ENCODE measurements at places on chromosomes 1 and 21.

- DNase-seq, result no peak
These were observed 98.8 kb downstream of the MTR start for GRCh38 chr1:236893626-236894545.

DNA sequence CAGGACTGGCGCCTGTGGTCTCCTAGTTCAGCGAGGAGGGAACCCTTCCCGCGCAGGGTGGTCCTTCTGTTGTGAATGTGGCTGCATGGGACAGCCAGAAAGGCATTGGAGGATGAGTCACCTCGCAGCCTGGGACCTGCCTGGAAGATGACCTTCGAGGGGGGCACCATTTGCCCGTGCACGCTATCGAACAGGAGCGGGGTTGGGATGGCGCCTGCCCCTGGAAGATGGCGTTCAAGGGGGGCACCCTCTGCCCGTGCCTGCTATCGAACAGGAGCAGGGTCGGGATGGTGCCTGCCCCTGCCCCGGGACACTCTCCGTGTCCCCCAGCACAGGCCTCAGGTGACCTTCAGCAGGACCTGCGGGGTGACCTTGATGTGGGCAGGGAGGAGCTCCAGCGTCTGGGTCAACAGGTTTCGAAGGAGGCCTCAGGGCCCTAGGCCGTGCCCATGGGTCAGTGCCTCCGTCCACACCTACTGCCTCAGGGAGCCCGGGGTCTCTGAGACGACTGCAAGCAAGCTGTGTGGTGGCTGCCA, 1.7 kb upstream of the ACTRT2 start:
- no peak for DNase-seq

- no peak for DNase-seq
These were observed 187.3 kb downstream of the RYR2 start for GRCh38 chr1:237229333-237229732.

DNA sequence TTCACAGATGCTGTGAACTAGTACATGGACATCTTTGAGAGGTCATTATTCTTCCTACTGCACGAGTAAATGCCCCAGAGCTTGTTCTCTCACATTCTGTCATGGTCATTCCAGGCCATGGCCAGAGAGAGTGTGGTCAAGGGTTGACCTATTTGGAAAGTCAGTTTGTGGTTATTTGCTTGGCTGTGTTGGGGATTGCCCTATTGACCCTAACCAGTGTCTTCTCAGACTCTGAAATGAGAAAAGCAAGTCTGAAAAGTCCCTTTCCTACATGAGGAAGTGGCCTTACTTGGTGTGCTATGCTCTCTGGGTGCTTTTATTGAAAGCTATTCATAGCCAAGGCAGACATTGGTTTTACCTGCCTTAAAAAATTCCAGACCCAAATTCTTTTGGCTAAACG, 26.6 kb downstream of the CLIC6 start:
- DNase-seq, result no peak

- no peak for DNase-seq
These were observed 844 bp upstream of the MEAF6 start for GRCh38 chr1:37515185-37516034.

GRCh38 chr1:234206651-234207284, 166.5 kb upstream of the COA6 start:
- DNase-seq, result no peak

DNA sequence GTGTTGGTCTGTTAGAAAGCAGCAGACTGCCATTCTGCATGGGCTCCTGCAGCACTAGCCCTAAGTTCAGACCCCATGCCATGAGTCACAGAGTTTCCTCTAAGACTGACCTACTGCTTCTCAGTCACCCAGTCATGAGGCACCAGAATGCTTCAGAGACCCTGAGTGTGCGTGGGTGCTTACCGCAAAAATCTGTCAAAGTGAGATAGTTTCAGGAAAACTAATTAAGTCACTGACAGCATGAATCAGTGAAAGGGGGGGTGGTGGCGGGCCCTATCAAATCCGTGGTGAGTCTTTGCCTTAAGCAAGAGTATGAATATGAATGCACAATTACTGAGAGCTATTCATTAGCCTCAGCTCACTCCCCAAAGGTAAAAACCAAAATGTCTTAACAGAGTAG, 98.1 kb downstream of the KCTD3 start:
- no peak for DNase-seq

GRCh38 chr21:38380481-38381137, 117.7 kb downstream of the ERG start:
- DNase-seq, result no peak

DNA sequence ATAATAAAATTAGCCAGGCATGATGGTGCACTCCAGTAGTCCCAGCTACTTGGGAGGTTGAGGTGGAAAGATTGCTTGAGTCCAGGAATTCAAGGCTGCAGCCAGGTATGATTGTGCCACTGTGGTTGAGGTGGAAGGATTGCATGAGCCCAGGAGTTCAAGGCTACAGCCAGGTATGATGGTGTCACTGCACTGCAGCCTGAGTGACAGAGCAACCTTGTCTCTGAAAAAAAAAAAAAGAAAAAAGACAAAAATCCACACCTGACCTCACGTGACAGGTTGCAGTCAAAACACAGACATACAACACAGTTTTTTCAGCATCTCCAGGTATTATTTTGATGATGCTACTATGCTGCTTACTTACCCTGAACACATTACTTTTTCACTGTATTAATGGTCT, 4.3 kb upstream of the AK2 start:
- DNase-seq, result no peak

- no peak for DNase-seq
These were observed 748.2 kb upstream of the ADAMTS5 start for GRCh38 chr21:27715131-27715530.

- DNase-seq, result no peak
These were observed 28.3 kb downstream of the KIRREL1 start for GRCh38 chr1:158021721-158022120.

DNA sequence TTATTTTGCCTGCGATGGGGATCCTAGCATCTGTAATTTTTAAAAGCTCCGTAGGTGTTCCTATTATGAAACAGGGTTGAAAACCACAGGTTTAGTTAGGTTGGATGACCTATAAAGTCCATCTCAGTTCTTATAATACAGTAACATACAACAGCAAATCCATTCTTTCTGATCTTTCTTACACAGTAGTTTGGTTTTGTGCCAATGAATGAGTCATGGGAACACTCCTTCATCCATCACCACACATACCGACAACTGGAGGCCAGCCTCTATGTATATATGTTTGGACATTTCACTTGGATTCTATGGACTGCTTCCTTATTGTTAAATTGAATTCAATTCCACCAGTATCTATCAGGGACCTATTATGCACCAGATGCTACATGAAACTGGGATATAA, 118.4 kb upstream of the L1TD1 start:
- DNase-seq, result no peak

DNA sequence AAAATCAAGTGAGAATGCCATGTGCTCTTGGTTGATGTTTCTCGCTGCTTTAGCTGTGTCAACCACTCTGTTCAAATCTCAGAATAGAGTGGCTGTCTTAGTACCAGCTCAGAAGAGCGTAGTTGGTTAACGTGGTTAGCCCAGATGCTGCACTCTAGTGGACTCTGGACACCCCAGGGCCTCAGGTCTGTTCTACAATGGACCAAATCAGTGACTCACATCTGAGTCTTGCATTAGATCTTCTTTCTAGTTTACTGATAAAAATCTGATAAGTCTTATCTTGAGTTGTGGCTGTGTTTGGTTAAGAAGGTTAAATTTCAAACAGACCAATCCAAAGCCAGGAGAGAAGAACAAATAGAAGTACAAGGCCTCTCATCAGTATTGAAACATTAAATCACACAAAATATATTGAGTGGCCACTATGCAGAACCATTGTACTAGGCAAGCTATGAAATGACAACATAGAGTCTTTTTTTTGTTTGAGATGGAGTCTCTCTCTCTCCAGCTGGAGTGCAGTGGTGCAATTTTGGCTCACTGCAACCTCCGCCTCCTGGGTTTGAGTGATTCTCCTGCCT, 104.1 kb downstream of the NR5A2 start:
- DNase-seq, result no peak

DNA sequence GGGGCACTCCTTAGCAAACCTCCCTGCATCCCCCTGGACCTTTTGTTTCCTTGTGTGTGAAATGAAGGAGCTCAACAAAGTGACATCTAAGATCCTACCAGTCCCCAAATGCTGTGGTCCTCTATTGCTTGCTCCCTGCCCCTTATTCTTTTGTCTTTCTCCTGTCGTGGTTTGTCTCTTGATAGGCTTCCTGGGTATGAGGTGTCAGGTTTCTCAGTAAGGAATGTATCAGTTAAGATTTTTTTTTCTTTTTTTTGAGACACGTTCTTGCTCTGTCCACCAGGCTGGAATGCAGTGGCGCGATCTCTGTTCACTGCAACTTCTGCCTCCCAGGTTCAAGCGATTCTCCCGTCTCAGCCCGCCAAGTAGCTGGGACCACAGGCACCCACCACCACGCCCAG, 16.8 kb downstream of the CNIH3 start:
- no peak for DNase-seq

DNA sequence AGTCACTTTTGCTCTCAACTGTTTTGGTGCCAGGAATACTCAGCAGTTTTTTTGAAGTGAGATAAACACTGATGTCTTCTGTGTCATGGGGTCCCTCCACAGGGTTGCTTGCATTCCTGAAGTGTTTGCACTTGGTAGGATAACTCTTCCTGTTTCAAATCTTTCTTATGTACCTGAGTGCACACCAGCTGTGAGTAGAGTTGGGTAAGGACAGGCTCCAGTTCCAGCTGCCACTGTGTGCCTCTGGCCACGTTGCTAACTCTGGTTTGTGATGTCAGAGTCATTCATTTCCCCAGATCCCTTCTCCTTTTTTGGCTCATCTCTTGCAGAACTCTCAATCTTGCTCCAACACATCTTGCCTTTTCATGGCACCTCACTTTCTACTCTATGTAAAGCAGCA, 356.3 kb upstream of the B3GALT2 start:
- DNase-seq, result no peak

DNA sequence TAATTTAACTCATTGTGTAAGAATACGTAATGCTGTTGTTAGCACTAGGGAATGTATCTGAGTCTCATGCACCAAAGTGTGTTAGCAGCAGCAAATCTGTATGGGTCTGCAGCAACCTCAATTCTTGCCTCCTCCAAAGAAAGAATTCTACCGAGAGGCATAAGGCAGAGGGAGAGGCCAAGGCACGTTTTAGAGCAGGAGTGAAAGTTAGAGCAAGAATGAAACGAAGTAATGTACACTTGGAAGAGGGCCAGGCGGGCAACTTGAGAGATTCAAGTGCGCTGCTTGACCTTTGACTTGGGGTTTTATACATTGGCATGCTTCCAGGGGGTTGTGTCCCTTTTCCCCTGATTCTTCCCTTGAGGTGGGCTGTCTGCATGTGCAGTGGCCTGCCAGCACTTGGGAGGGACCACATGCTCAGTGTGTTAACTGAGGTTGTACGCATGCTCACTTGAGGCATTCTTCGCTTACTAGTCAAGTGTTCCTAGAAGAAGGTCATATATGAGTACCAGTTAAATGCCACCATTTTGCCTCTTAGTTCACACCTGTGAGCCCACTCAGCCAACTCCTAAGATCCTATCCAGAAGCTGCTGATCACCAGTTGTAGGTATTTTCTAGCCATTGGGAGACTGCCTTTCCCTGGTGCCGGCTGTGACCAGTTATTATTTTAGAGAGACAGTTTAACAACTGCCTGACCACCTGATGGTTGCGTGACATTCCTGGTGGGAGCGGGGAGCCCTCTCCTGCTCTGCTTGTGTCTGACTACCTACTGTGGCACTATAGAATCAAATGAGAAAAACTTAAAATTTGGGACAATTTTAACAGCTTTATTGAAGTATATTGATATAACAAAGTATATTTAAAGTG, 2.7 kb upstream of the CNN3 start:
- no peak for DNase-seq

GRCh38 chr1:175172503-175172902, 20.1 kb downstream of the KIAA0040 start:
- no peak for DNase-seq

DNA sequence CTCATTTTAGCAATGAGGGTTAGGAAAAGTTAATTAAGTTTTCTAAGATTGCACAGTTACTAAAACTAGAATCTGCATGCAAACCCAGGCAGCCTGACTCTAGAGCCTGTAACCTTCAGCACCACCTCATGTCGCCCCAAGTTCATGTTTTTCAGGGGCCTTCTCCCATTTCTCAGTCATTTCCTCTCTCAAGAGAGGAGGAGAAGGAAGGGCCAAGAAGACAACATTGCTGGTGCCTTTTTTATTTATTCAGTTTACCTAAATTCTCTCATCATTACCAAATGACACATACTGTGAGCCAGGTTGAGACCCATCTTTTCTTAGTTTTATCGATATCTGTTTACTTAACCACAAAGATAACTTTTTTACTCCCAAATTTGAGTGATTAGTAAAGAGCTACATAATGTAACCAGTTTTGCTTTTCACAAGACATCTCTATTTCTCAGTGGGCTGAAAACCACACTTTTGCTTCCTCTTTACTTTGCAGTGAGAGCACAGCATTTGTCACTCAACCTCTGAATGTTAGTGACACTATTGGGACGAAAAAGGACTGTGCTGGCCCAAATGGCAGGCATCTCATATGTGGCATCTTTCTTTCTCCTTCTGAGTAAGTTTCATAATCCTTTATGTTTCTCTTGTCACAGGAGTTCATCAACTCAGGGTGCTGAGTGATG, at the start of gene CD101:
Gene CD101, plus strand, starts transcription at position 507 of the 674 bp plus-strand sequence. Its CDS starts 58 bp downstream, at position 565.
- DNase-seq, result no peak

DNA sequence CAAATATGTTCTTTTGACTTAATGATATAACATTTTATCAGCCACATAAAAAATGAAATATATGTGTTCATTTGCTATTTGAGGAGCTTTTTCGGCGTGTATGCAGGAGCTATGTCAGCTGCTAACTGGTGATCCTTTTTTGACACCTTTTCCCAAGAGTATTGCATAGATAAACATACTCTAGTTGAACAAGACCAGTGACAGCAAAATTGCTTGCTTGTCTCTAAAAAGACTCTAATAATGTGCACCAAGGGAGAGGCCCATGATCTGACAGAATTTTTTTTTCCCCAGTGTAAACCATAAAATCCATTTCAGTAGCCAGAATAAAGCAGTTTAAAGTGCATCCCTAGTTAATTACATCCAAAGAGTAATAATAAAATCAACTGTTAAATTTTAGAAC, 103.6 kb upstream of the BARHL2 start:
- DNase-seq, result no peak

Measured in activated CD4-positive, alpha-beta T cell treated with anti-CD3 and anti-CD28 coated beads, Interleukin-2, amount 50 U/mL, for 4 hours (primary cell).